ENCODE measurements at places on chromosomes 6 and 20.

DNA sequence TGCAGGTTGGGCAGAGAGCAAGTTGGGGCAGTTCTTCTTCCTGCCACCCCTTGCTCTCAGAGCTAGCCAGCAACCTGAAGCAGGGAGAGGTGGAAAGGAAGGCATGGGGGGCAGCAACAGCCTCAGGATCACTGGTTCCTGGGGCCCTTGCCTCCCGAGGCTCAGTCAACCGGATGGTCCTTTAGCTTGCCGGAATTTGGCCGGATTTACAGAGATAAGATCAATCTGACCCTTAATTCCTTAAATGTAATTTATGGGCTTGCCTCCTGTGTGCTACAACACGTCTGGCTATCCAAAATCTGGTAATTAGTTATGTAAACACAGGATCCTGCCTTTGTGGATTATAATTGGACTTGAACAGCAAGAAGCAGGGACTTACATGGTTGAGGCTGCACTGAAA, 19.5 kb upstream of the TCP11 start:
- DNase-seq = no peak

GRCh38 chr6:149983145-149983544, 19.4 kb downstream of the ULBP1 start:
- DNase-seq = no peak

- DNase-seq = peak; percentile 73
These were observed 622 bp downstream of the SS18L1 start for GRCh38 chr20:62143957-62144825.

GRCh38 chr6:146545581-146545980, 1.9 kb downstream of the RAB32 start:
- DNase-seq = peak; percentile 22

DNA sequence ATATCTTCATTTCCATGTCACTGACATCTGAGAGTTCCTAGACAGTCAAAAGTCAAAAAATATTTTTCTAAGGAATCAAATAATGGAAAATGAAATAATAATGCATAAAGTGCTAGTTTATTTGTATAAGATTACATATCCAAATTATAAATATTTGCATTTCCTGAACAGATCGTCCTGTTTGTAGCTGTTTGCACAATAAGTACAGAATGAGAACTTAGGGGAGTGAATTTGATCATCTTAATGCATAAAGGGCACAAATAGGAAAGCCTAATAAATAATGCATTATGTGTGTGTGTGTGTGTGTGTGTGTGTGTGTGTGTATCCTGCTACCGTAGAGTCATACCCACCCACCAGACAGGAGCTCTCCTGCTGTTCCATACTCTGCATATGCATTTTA, 521.0 kb upstream of the EPHA7 start:
- no peak for DNase-seq

DNA sequence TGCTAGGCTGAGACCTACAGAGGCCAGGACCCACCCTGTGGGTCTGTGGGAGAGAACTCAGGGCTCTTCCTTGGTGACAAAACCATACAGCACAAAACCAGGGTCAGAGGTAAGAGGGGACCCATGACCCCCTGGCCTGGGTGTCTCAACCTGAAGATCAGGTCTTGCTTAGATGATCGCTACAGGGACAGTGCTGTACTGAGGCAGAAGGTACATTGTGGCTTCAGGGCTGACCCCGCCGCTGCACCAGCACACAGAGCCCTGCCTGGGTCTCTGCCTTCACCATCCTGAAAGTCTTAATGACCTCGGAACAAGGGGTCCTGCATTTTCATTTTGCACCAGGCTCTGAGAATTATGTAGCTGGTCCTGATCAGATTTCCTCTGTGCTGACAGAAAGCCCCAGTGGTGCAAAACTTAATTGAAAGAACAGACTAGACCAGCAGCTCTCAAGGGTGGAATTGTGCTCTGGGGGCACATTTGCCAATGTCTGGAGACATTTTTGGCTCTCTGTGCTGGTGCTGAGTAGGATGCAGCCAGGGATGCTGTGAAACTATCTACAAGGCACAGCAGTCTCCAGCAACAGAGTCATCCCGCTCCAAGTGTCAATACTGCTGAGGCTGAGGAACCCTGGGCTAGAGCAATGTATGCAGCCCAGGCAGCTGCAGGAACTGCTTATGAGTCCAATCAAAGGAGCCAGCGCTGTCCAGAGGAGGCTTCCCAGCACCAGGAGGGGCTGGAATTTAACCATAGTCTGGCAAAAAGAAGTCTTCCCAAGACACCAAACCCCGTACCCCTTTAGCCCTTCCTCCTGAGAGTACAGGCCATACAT, 254.9 kb downstream of the ERMARD start:
- DNase-seq = no peak

GRCh38 chr6:11700118-11700718, 78.4 kb downstream of the ADTRP start:
- DNase-seq = peak; percentile 52

DNA sequence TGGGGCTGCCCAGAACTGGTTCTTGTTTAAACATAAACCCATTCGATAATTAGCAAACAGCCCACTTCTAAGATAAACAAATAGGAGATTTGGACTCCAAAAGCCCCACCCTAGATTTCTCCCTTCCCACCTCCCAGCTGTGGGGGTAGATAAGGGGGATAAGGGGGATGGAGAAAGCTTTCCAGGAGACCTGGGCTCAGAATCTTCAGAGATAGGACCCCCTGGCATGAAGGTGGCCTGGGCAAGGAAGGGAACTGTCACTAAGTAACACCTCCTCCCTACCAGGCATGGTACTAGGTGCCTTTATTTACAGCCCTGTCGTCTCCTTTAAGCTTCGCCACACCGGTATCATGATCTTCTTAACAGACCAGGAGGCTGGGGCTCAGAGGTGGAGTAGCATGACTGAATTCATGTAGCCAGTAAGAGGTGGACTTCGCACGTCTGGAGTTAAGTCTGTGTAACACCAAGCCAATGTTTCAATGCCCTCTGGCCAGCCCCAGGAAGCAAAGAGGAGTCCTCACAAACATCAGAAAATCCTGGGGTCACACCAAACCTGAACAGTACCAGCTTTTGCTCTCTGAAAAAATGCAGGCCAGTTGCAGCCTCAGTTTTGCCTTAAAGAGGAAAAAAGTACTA, 4.6 kb downstream of the SDC4 start:
- DNase-seq = no peak

DNA sequence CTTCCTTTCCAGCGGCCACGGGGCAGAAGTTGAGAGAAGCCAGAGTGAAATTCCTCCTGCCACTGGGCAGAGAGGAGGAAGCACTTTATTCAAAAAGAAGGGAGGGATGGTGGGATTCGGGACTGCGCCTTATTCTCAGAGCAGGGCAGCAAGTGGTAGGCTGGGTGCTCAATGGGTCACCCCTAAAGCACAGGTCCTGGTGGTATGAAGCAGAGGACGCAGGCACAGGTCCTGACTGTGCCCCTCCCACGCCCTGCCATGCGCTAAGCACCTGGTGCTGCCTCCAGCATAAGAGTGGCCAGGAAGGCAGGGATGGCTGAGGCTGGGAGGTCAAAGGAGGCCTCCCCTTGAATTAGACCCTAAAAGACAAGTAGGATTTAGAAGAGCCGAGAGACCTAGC, 4.9 kb upstream of the GRM4 start:
- no peak for DNase-seq

GRCh38 chr20:11047559-11047958, 373.8 kb upstream of the JAG1 start:
- no peak for DNase-seq

DNA sequence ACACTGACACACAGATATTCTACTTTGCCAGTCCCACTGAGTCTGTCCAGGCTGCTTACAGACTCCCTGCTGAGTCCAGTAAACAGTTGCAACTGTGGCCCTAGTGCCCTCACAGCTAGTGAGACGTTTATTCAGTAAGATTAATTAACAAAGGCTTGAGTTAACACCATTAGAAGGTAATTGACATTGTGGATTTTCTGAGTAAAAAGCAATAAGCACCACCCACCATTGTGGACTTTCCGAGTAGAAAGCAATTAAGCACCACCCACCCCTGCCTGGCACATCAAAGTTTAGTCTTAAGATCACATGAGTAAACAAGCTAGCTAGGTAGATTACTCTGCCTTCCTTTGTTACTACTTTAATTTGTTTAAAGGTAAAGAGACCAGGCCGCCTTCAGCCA, 408.6 kb upstream of the IMPG1 start:
- no peak for DNase-seq

GRCh38 chr6:10552270-10552810, 31.2 kb downstream of the GCNT2 start:
- DNase-seq = no peak

DNA sequence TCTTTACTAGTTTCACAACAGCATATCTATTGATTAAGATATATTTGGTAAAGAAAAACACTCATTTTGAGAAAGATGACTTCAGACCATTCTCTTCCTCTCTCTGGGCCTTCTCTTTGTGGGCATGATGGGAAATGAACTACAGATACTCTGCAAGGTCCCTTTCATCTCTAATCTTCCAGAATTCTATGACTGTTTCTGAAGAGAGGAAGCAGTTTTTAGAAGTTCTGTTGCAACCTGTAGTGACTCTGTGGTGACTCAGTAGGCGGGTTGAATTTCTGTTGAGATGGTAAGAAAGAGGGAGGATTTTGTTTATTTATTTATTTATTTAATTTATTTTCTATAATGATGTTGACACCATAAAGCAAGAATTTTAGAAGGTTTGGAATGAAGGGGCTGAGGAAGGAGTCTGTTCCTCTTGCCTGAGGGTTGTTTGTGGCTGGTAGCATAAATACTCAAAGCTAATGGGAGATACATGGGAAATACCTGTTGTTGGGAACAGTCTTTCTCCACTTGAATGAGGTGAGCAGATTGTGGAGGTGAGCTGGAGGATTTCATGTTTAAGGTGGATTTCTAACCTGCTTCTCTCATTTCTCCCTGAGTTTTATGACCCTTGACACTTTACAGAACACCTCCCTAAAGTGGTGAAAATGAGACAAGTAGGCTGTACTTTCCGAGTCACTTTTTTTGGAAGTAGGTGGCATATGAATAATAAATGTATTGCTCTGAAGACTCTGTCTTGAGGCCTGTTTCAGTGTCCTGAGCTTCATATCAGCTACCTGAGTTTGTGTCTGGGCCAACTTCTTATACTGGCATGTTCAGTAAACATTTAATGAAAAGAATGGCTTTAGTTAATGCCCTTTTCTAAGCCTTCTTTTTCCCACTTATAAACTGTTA, 15.0 kb downstream of the ACSS2 start:
- no peak for DNase-seq

DNA sequence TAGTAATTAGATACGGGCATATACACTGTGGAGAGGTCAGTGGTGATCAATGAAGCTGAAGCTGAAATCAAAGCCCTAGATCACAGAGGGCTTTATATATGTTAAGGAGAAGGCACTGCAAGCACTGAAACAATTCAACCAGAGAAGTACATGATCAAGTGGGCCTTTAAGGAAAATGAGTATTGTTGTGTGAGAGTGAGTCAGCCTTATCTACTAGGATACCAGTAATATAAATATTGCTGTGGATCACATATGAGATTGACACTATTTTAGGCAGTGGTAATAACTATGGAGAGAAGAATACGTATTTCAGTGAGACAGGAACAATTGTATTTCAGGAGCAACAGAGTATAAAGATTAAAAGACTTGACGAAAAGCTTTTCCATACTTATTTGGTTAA, 1172.2 kb upstream of the GJE1 start:
- DNase-seq = no peak

DNA sequence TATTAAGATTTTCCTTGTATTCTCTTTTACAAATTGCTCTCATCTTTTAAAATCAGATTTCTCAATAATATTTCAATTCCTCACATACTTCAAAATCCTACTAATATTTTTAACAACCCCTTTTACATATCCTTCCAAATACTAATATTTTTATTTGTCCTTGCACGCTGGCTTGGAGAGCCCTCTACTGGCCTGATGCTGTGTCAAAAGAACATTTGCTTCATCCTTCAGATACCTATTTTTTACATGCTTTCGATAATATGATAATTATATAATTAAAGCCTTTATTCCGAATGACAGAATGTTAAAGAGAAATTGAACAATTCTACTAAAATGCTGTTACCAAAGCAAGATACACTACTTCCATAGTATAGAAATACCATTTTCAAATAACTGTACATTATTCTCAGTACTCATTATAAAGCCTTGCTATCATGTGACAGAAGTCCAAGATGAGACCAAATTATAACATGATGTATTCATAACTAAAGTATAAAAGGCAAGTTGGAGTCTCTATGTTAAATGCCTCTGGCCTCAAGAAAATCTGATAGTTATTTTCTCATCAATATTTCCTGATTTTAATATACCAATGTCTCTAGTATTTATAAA, 39.0 kb upstream of the PLN start:
- DNase-seq = peak; percentile 51

- peak; percentile 30 for DNase-seq
These were observed 194.1 kb downstream of the SYNDIG1 start for GRCh38 chr20:24663496-24663895.

DNA sequence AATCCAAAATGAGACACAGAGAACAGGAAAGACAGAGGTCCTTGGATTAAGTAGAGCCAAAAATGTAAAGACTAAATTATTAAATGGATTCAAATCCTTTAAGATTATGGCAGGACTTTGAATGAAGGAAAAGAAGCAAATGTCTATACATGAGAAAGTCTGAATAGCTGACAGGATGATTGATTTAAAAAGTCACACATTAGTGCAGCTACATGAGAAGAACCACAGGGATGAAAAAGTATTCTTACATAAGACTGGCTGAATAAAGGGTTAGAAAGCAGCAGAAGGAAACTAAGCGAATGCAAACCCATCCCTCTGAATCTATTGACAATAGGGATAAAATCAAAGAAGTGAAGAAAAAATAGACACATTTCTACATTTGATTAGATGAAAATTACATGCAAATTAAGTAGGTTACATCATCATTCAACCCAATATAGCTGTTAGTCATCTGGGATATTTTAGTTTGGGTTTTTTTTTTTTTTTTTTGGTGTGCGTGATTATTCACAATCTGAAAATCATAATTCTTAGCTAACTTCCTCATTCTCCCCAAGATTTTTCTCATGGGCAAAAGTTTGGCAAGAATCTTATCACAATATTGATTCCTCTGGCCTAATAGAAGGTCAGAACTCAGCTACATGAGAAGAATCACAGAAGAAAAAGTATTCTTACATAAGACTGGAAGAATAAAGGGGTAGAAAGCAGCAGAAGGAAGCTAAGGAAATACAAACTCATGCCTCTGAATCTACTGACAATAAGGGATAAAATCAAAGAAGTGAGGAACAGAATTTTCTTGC, 845.4 kb downstream of the HACE1 start:
- no peak for DNase-seq

- no peak for DNase-seq
These were observed 129.3 kb upstream of the TOP1 start for GRCh38 chr20:40899344-40899743.

Data from myocyte (in vitro differentiated cells).